ENCODE measurements at places on chromosomes 2 and 18.

DNA sequence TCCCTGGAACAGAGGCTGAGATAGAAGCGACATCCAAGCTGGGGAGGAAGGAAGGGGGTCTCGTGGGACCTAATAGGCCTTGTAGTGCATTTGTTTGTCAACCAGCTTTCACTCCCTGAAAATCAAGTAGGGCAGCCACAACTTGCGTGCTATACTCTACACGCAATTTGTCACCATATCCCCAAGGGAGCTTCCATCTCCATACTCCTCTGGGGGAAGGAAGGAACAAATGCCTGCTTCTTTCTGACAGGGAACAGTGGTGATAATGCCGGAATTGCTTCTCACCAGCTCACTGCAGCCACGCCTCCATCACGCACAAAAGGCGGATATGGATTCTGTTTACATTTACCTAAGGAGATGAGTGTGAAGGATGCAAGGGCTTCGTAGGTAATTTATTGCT is 213.4 kb downstream of the TMEM163 start:
- DNase-seq: no peak

DNA sequence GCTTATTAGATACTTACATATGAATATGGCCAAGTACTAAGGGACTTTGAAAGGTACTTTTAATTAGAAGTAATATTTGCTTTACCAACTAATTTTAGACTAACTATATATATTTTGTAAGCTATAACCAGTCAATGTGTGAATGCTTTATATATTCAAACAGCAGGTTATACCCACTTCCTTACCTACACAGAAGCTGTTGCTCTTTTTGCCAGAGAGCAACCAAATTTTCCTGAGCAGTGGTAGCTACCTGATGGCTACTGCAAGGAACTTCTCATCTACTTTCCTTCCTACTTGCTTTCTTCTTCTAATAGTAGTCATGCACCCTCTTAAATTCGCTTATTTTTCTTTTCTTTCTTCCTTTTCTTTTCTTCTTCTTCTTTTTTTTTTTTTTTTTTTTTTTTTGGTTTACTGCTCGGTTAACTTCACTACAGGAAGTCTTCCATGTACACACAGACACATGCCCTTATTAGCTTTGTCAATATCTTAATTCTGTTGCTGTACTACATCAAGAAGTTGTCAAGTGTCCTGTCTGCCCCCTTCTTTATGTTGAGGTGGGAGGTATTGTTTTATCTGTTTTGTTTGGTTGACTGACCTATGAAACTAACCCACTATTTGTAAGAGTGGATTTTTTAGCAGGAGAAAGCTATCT is 95.0 kb downstream of the EPC2 start:
- no peak for DNase-seq

DNA sequence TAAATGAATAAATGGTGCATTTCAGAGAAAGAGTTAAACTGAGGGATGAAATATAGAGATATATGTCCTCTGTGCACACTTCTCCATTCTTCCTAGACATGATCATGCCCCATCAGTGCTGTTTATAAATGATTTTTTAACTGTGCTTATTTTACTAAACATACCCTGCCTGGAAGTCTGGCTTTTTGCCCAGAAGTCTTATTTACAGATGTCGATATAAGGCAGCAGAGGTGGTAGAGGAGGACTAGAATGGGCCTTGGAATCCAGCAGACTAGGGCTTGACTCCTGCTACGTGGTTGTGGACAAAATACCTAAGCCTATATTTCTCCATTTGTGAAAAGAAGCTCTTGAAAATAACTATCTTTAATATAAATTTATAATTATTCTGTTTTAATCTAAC is 355.5 kb downstream of the RAD51AP2 start:
- DNase-seq: no peak

DNA sequence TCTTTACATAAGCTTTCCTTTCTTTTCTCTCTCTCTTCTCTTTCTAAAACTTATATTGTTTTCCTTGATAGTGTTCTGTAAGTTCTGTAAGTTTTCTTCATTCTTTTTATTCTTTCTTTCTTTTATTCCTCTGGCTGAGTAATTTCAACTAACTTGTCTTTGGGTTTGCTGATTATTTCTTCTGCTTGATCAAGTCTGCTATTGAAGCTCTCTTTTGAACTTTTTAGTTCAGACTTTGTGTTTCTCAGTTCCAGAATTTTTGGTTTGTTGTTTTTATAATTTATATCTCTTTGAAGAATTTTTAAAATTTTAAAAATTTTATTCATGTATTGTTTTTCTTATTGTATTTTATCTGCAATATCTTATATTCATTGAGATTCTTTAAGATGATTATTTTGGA is 795.8 kb upstream of the SALL3 start:
- no peak for DNase-seq

- DNase-seq: no peak
These were observed 98.3 kb upstream of the UGP2 start for GRCh38 chr2:63743170-63743981.

DNA sequence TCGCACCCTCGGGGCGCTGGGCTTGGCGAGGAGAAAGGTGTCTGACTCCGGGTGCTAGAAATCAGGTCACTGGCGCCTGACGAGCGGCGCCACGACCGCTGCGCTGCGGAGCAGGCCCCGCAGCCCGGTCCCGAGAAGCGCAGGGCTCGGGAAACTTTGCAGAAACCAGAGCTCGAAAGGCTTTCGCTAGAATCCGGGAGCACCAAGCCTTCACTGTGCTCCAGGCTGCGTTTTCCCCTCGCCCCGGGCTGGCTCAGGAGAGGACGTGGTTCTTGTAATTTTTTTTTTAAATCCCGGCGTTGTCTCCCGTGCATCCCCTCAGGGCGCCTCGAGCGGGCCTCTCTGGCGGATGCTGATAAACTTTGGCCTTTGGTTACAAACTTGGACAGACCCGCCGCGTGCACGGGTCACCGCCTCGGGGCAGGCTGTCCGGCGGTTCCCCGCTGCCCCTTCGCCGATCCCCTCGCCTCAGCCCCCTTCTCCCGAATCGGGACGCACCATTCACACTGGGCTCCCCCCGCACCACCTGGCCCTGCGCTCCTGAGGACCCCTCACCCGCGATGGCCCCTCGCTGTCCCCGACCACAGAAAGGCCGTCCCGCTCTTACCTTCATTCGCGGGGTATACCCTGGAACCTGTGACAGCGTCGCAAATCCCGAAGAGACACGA is 419 bp downstream of the EPHA4 start:
- peak; percentile 38 for DNase-seq

DNA sequence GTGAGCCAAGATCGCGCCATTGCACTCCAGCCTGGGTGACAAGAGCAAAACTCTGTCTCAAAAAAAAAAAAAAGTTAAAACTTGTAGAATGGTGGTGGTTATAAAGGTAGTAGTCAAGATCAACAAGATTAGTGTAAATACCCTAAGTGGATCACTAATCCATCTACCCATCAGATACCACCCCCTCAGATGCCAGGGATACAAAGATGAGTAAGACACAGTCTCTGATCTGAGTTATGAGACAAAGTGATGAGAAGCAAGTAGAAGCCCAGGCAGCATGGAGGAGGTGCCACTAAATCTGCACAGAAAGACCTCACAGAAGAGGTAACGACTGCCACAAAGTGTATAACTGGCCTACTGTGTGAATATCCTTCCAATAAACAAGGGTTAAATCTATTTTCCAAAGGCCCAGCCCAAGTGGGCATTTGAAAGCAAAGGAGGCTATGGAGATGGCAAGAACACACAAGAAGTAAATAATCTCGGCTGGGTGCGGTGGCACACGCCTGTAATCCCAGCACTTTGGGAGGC is 20.2 kb downstream of the NFE2L2 start:
- DNase-seq: no peak

DNA sequence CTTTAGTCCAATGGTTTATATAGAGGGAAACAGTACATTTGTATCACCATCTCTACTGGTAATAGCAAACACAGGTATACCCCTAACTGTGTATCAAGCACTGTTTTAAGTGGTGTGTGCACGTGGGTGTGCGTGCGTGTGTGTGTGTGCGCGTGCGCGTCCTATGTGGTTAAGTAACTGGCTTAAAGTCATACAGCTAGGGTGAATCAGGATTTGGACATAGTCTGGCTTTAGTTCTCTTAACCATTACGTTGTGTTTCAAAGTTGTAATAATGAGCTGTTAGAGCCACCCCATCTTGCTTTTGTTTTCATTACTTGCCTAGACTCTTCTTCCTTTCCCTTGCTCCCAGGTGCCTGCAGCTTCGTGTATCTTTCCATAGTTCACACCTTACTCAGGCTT is 2.1 kb downstream of the HADHB start:
- DNase-seq: peak; percentile 14

DNA sequence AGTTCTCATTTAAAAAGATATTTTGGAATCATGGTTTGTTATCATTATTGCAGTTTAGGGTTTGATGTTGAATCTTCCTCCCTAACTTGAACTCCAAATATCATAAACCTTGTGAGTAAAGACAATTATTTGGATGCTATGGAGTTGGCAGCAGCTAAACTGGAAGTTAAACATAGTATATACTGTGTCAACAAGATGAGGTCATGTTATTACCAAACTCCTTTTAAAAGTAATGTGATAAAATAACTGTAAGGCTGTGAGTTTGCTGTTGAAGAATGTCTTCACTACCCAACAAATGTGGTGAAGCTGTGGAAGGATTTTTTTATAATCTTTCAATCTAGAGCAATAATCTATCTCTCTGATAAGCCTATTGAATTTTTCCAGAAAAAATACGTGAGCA is 16.0 kb downstream of the DNAH6 start:
- DNase-seq: no peak

DNA sequence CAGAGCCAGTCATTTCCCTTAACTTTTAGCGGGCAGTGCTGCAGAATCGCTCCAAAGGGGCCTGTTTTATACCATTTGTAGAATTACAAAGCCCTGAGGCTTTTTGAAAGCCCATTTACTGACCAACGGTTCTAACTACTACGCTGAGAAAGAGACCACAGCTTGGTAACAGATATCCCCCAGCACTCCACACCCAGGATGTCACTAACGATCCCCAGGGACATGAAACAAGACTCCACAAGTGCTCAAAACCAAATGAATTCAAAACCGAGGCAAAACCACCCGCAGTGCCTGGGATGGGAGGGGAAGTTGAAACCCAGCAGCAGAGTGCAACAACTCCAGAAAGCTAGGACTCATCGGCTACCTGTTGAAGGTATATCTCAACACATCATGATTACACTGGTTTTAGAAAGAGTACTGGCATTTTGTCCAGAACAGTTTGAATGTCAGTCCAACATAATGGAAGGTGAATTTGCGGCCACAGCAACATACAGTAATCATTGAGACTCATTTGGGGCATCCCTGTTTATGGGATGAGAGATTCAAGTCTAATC is 33.6 kb upstream of the LRP2 start:
- no peak for DNase-seq

GRCh38 chr2:195503208-195503607 is 153.8 kb upstream of the SLC39A10 start:
- DNase-seq: no peak

GRCh38 chr2:54740333-54740732 is 16.9 kb downstream of the EML6 start:
- no peak for DNase-seq

- DNase-seq: no peak
These were observed 311.2 kb downstream of the LPIN1 start for GRCh38 chr2:12057436-12058166.

DNA sequence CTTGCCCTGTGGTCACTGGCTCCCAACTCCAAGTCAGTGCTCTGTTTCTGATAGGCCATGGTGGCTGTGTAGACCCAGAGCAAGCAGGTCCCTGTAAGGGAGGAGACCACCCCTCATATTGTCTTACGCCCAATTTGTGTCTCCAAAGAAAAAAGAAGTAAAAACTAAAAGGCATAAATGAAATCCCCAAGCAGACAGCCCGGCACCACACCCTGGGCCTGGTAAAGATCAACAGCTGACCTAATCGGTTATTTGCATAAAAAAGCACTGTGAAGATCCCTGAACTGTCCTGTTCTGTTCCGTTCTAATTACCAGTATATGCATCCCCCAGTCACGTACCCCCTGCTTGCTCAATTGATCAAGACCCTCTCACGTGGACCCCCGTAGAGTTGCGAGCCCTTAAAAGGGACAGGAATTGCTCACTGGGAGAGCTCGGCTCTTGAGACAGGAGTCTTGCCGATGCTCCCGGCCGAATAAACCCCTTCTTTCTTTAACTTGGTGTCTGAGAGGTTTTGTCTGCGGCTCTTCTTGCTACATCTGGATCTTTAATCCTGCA is 364.1 kb upstream of the HS6ST1 start:
- no peak for DNase-seq

DNA sequence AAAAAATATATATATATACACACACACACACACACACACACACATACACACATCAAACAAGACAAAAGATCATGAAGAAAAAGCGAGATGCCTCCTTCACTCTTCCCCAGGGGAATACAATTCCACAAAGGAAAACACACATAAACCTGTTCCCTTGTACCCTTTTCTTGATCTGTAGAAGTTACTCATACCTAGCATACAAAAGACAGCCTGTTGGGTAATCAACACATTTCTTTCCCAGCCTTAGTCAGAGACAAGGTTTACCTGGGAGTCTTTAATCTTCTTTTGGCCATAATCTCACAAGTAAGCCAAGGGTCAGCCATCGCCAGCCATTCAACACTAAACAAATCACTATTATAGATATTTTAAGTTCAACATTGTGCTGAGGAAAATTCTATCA is 407.0 kb downstream of the SUCLG1 start:
- no peak for DNase-seq

GRCh38 chr2:113240150-113240914 is 38.4 kb downstream of the PAX8 start:
- DNase-seq: peak; percentile 95

DNA sequence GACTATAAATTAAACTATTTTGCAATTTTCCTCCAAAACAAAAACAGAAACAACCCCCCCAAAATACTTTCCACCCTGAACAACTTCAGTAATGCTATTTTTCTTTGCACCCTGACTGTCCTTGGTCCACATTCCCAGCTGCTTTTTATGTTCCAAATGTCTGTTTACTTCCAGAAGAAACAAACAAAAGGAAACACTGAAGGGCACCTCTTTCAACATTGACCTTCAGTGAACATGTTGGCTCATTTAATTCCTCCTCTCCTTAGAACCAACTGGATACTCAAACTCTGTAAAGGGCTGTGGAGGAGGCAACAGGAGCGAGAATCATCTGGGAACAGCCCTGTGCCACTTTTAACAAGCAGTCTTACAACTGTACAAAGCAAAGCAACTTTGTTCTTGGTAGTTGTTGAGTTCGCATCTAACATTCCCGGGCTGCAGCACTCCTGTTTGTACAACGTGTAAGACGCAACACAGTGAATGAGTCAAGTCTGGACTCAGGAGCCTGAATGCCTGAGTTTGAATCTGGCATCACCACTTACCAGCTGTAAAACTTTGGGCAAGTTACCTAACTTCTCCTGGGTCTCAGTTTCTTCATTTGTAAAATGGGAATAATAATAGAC is 111.4 kb upstream of the GATA6 start:
- no peak for DNase-seq

Measured in fibroblast of pulmonary artery (primary cell).